Mucosa of descending colon (tissue), 3 donors: ENCODE measurements at places on chromosomes 3 and 15.
A peak's percentile ranks its signal among the peaks of the same experiment; 100 is the strongest.

GRCh38 chr15:99123713-99124451, 19.0 kb downstream of the SYNM start:
- peak; percentile 84 for DNase-seq

DNA sequence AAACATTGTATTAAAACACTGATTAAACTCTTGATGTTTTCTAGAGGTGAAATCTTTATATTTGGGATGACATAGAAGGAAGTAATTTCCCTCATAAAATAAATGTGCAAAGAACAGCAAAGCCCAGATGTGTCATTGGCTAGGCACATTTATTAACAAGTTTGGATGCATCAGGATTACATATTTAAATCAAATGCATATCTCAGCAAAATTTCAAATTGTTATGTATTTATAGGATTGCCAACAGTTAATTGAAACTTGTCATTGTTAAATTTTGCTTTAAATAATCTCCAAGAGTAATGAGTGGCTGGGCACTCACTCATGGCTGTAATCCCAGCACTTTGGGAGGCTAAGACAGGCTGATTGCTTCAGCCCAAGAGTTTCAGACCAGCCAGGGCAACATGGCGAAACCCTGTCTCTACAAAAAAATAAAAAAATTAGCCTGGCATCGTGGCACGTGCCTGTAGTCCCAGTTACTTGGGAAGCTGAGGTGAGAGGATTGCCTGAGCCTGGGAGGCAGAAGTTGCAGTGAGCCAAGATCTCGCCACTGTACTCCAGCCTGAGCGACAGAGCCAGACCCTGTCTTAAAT, 28.2 kb downstream of the ARIH1 start:
- no peak for DNase-seq

DNA sequence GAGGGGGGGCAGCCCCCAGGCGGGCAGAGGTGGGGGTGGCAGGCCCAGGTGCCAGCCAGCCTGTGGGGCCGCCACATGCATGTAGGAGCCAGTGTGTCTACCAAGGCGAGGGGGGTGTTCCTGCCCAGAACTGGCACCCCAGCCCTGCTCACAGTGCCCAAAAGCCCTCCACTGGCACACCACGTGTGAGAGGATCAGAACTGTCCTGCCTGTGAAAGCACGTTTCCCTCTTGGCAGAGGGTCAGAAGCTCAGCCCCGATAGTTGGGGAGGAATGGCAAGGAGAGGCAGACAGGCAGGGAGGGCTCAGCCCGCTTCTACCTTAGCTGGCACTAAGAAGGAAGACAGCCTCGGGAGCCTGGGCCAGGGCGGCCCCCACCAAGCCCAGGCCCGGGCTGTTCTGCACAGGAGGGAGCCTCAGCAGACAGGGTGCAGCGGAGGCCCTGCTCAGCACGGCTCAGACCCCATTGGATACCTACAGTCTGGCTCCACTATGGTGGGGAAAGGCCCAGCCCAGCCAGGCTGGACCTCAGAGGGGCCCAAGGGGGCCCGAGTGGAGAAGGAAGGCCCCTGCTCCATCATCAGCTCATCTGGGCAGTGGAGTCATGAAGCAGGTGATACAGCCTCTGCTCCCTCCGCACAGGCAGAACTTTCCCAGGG, 84.8 kb upstream of the LINGO1 start:
- no peak for DNase-seq

- DNase-seq: peak; percentile 54
These were observed 72.9 kb downstream of the TM4SF4 start for GRCh38 chr3:149547413-149547812.

DNA sequence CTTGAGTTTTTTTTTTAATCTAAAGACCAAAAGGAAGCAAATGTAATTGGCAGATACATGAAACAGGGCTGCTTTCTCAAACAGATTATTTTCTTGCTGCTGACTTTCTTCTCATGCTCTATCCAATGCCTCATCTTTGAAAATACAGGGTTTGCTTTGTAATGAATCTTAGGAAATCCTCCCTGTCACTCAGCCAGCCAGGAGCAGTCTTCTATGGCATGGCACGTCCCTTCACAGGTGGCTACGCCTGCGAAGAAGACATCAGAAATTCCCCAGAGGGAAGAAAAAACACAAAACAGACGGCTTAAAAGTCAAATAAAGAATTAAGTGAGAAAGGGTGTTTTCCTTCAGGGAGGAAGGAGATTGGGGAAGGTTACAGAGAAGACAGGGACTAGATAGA, 242.5 kb downstream of the IGSF11 start:
- no peak for DNase-seq

DNA sequence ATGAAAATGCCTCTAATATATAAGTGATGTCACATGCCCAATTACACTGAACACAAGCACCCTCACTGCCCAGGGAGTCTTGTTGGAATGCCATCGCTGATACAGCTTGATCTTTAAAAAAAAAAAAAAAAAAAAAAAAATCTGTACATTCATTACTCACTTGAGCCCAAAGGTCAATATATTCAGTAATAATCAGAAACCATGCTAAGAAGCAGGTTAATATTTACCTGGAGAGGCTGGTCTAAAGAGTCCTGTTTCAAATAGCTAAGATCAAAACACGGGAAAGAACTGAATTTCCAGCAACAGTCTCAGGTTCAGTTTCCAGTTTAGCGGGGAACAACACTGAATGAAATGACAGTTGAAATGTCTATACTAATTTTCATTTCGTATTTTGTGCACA, 109.9 kb downstream of the UACA start:
- DNase-seq: no peak

DNA sequence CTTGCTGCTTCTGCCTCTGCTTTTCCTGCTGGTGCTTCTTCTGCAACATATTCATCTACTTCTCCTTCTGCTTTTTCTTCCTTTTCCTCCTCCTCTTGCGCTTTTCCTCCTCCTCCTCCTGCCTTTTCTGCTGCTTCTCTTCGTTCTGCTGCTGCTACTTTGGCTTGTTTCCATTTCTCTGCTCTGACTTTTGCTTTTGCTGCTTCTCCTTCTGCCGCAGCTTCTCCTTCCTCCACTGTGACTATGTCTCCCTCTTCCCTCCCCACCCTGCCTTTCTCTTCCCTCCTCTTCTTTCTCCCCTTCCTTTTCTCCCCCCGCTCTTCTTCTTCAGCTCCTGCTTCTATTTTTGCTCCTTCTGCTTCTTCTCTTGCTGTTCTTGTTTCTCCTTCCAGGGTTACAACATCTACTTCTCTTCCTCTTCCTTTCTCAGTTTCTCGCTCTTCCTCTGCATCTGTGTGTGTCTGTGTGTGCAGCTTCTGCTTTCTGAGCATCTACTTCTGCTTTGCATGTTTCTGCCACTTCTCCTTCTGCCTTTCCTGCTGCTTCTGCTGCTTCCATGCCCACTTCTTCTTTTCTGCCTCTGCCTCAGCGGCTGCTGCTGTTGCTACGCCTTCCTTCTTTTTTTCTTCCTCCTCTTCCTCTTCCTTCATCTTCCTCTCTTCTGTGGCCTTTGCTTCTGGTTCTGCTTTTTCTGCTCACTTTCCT, 51.4 kb downstream of the FAM43A start:
- no peak for DNase-seq
